PC-9 (cell line): ENCODE measurements at places on chromosomes 2 and 18.

DNA sequence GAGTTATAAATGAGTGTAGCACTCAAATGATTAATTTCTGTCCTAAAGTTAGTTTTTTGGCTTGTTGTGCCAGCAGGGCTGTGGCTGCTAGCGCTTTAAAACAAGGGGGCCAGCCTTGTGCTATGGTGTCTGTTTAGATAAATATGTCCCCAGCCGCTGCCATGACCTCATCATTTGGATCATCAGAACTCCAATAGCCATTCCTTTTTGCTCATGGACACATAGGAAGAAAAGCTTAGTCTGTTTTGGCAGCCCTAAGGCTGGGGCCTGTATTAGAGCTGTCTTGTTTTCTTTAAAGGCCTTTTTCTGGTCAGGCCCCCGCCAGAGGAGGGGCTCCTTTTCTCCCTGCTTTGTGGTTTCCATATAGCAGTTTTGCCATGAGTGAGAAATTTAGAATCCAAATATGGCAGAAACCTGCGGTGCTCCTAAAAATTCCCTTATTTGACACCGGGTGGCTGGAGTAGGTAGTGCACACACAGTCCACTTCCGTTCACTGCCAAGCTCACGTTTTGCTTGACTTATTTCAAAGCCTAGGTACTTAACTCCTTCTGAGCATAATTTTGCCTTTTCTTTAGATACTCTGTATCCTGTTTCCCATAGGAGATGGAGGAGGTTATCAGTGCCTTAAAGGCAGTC lies 60.4 kb upstream of the SLC35G4 start:
- no peak for DNase-seq

DNA sequence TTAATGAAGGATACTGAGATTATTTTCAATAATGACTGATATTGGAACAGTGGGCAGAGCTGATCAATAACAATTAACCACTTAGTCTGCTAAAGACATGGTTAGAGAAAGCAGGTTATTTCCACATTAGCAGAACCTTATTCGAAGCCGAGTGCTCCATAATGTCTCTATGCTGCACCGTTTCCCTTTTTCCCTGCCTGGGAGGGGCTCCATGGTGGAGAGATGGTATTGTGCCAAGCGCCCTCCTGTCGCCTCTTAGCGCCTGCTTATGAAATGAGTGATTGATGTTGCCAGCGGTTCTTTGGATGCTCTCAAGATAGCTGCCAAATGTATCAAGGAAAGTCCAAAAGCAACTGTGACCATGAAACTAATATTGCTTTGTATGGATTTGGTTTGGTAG lies 34.6 kb upstream of the INSIG2 start:
- no peak for DNase-seq

DNA sequence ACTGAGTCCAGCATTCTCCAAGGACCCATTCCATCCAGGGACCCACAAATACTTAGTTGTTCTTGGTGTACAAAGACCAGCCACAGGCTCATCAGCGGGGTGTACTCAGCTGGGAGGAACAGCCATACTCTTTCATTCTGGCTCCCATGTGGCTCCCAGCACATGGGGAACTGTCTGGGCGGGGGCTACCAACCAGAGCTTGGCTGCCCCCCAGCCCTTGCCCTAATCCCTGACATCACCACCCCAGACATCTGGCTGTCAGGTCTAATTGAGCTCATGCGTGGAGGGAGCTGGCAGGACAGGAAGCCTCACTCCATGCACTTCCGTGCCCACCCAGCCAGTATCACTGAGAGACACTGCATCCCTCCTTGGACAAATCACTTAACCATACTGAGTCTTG lies 283.6 kb downstream of the DYSF start:
- DNase-seq, result no peak

DNA sequence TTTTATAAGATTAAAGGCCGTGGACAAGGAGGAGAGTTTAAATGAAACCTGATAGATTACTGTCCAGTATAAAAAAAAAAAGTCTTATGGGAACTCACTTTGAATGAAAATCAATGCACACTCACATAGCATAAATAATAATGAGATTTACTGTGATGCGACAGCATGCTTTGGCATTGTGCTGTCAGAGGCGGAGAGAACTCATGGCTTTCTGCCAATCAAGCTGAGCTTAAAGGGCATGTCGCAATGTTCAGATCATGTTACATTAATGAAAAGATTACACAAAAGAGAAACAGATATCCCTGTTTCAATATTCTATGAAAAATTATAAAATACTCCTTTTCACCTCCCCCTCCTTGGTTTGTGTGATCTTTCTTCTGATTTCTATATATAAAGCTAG lies 310.8 kb downstream of the ERBB4 start:
- peak; percentile 44 for DNase-seq

GRCh38 chr2:28394997-28395333 lies 2.3 kb downstream of the FOSL2 start:
- DNase-seq, result no peak

GRCh38 chr18:48367557-48367956 lies 41.6 kb downstream of the ZBTB7C start:
- no peak for DNase-seq

GRCh38 chr18:33014060-33014796 lies 241.4 kb upstream of the KLHL14 start:
- DNase-seq, result no peak

DNA sequence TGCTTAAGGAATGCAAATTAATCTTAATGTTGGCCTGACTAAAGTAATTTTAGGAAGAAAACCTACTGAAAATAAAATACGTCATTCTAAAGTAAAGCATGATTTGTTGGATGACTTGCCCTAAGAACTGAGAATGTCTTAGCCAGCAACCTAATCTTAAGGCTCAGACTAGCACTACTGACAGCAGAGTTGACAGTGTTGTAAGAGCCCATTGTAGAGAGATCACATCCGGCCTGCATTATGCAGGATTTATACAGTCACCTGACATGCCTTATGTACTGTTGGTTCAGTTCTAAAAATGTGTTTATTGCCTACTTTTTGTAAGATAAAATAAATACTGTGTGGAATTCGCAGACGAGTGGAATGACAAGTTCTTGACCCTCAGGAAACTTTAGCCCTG lies 82.3 kb downstream of the TMEM185B start:
- DNase-seq, result no peak

GRCh38 chr18:69596345-69596744 lies 195.7 kb downstream of the DOK6 start:
- DNase-seq, result no peak

GRCh38 chr18:7281579-7281978 lies 50.7 kb downstream of the LRRC30 start:
- no peak for DNase-seq

DNA sequence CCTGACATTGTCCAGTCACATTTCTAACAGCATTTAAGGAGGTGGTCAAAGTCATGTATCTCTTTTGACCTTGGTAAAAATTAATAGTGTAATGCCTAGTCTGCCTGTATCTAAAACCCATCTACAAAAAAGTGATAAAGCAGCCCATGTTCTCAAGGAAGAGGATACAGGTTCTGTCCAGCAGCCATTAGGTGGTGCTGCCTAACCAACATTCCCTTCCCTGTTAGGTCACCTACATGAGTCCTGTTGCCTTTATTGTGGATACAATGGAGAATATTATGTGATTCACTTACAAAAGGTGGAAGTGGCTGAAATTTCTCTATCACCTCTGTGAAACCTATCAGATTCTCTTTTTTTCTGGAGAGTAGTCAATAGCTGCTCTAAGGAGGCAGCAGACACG lies 52.5 kb downstream of the AQP4 start:
- DNase-seq, result no peak

DNA sequence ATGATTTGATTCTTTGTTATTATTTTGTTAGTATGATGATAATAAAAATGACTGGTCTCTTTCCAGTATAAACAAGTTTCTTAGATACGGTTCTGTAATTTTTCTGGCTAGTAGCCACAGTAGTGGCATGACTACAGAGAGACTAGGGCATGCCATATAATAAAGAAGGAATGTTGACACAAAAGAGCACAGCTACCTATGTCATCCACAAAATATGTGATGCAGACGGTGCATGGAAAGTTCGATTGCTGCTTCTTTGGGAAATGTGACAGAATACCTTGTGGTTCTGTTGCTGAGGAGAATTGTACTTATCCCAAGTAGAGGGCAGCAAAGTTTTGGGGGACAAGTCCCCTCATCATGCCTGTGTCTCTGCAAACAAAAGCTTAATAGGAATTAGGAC lies 26.1 kb upstream of the SETBP1 start:
- peak; percentile 92 for DNase-seq

GRCh38 chr2:85791704-85792565 lies 38.1 kb downstream of the ATOH8 start:
- DNase-seq, result no peak

DNA sequence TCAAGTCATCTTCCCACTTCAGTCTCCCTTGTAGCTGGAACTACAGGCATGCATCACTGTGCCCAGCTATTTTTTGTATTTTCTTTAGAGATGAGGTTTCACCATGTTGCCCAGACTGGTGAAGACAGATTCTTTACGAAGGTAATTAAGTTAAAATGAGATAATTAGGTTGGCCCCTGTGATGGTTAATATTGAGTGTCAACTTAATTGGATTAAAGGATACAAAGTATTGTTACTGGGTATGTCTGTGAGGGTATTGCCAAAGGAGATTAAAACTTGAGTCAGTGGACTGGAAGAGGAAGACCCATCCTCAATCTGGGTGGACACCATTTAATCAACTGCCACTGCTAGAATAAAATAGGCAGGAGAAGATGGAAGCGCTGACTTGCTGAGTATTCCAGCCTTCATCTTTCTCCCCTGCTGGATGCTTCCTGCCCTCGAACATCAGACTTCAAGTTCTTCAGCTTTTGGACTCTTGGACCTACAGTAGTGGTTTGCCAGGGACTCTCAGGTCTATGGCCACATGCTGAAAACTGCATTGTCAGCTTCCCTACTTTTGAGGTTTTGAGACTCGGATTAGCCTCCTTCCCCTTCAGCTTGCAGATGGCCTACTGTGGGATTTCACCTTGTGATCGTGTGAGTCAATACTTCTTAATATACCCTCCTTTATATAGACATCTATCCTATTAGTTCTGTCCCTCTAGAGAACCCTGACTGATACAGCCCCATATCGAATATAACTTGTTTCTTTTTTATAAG lies 269.1 kb downstream of the TMX3 start:
- no peak for DNase-seq

DNA sequence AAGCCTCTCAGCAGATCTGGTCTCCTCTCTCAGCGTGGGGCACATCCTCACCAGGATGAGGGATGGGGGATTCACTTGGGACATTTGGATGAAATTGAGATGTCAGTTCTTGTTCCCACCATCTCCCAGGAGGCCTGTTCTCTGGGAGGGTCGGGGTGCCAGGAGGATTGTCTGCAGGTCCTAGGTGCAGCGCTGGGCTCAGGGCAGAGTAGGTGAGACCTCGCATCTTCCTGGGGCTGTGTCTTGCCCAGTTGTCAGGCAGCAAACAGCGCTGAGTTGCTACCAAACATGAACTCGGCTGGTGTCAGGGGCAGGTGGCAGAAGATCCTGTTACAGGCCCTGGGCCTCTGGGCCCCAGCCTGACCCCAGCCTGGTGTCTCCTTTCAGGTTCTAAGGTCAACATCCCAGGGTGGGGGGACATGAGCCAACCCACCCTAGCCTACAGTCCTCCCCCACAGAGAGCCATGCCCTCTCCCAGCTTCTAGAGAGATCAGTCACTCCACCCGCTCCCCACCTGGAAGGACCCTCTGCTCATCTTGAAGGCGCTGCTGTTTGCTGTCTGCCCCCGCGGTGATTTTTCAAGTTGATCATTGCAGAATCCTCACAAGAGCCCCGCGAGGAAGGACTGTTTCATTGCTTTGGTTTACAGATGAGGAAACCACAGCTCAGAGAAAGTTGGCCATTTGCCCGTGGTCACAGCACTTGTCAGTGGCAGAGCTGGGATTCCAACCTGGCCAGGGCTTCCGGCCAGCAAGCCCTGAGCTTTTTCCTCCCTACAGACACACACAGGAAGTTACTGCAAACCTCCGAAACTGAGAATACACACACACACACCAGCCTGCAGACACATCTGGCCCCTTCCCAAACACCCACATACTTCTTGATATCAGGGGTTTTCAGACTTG lies 83.9 kb downstream of the STPG4 start:
- DNase-seq, result peak; percentile 68

GRCh38 chr18:73079920-73080319 lies 212.1 kb upstream of the NETO1 start:
- no peak for DNase-seq

DNA sequence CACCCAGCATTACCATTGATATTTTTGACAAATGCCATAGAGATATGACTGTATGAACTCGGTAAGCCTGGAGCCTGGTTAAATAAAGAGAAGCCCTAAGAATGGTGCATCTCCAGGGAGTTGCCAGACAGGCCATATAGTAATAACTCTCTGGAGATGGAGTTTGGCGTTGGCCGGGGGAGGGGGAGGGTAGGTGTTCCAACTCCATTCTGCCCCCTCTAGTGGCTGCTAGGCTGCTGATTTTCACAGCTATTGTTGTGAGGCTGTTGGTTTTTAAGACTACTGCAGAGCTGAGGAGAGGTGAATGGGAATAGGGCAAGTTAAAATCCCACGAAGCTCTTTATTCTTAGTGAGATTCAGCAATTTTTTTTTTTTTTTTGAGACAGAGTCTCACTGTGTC lies 99.9 kb downstream of the GALNT14 start:
- DNase-seq, result no peak

DNA sequence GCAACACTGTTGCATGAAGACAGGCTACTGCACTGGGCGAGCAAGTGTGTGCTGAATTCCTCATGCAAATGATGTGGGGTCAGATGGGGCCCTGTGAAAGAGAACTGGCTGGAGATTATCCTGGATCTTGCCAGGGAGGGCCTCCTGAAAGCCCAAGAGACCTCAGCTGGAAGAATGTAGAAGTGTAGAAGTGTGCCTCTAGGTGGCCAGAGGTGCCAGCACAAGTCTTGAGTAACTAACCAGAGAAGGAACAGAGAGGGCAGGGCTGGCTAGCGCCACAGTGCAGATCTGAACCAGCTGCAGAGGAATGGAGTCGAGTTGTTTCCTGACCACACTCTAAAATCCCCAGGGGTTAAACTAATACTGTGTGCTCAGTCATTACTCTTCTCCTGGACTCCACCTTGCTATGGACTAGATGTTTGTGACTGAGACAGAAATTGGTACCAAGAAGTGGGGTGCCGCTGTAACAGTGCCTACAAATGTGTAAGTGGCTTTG lies 399.3 kb downstream of the LRATD1 start:
- no peak for DNase-seq

GRCh38 chr18:39190508-39190907 lies 1624.9 kb upstream of the CELF4 start:
- DNase-seq, result no peak

DNA sequence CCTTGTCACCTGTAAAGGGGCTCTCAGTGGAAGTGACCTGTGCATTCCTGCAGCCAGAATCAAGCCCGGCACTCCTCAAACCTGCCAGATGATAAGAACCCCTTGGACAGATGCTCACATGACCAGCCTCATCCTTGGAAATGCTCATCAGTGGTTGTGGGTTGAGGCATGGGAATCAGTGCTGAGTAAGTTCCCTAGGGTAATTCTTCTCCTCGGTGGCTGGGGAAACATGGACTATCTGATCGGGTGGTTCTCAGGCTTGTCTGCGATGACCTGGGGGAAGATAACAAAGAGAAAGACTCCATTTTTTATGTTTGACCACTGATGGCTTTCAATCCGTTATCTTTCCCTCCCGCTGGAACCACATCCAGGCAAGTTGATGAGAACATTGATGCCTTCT lies 84.0 kb downstream of the SPP2 start:
- DNase-seq, result no peak

- DNase-seq, result no peak
These were observed 2.9 kb downstream of the ATP6V1B1 start for GRCh38 chr2:70938586-70938950.
